ENCODE measurements at places on chromosomes 5 and 9. TPM values are rescaled to one million over a fixed set of nuclear protein-coding genes. Genes with fewer than 3 reads are reported as not detected.

RORB gene
- 0.33 TPM for polyA plus RNA-seq

DNA sequence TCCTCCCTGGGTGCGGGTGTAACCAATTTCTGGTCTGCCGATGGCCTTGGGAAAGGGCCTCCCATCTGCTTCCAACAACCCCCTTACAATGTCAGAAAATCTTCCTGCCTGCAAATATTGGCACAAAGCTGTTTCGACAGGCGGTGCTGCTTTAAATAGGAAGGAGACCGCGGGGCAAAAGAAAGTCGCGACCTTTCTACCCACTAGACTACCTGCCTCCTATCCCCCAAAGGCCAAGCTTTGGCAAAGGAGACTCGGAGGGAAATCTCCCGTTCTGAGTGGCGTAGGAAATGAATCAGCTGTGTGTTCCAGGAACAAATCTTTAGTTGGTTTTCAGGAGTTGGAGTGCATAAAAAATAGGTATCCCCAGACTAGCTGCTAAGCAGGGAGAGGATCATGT lies 36.8 kb upstream of the NFIB start:
- H3K27me3 ChIP-seq, result peaks cover 26% of the 10 kb centered on the region
- peak overlapping the region; percentile 74 for H3K27ac ChIP-seq
- H3K4me1 ChIP-seq, result peaks cover 36% of the 10 kb centered on the region
- no peaks in the 10 kb centered on the region for H3K36me3 ChIP-seq

PCDHA8 gene
- polyA plus RNA-seq, result 0.13 TPM

GRCh38 chr9:90069085-90069484 lies 464.3 kb downstream of the GADD45G start:
- DNase-seq, result no peak
- H3K27ac ChIP-seq, result no peak overlapping the region
- H3K36me3 ChIP-seq, result no peaks in the 10 kb centered on the region
- H3K27me3 ChIP-seq, result no peaks in the 10 kb centered on the region
- H3K4me3 ChIP-seq, result no peak overlapping the region

ADAMTSL2 gene
- polyA plus RNA-seq, result 8.0 TPM

DNA sequence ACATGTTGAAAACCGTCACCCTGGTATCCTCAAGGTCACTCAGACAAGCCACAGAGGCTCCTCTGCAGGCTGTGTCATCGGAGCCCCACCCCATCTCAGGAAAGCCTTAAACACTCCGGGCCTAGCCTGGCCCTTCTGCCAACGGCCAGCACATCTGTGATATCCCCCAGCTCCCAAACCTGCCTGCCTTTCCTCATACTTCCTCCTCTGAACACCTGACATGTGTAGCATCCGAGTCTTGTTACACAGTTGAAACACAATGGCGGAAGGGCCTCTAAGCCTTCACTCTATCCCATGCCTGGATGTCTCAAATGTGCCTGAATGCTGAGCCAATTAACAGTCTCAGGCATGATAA lies 32.9 kb upstream of the TGFBR1 start:
- no peaks in the 10 kb centered on the region for H3K27me3 ChIP-seq
- H3K4me1 ChIP-seq, result no peaks in the 10 kb centered on the region
- DNase-seq, result no peak
- H3K27ac ChIP-seq, result peak overlapping the region; percentile 43

- H3K36me3 ChIP-seq, result no peaks in the 10 kb centered on the region
- no peak overlapping the region for H3K4me3 ChIP-seq
- no peaks in the 10 kb centered on the region for H3K4me1 ChIP-seq
- H3K27ac ChIP-seq, result no peak overlapping the region
- no peak for DNase-seq
Measured at GRCh38 chr9:91778031-91778430, 172.0 kb downstream of the ROR2 start.

GRCh38 chr9:81984928-81985327 lies 3.6 kb upstream of the SPATA31D1 start:
- no peak overlapping the region for H3K27ac ChIP-seq
- no peaks in the 10 kb centered on the region for H3K27me3 ChIP-seq
- H3K36me3 ChIP-seq, result no peaks in the 10 kb centered on the region
- DNase-seq, result no peak
- H3K4me3 ChIP-seq, result no peak overlapping the region
- H3K4me1 ChIP-seq, result no peaks in the 10 kb centered on the region

DNA sequence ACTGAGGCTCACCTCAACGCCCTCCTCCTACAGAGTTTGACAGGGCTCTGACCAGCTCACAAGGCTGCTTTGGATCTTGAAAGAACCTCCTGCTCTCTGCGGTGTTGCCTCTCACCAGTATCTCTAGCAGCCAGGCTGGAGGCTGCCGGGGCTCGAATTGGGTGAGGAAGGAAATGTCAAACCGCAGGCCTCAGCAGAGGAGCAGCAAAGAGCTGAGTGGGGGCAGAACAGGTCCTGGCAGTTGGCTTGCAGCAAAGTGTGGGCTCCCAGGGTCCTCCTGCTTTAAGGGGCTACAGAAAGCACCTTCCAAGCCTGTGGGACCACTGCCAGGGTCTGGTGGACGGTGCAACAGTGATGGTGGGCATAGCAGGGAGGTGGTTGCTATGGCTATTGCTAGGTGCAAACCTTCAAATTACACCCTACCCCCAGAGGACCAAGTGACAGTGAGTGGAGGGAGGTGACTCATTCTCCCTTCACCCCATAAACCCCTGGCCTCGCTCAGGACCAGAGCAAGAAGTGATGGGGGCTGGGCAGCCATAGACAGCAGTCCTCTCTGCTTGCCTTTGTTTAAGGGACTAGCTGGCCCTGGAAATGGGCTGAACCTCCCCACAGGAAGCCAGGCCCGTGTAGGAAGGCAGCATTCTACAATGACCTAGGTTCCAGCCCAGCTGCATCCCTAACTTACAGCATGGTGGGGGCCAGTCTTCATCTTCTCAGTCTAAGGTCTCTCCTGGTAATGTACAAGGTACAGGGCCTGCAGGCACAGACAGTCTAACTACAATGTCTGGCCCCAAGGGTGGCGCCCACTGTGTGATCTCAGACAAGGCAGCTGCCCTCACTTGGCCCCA lies 18.7 kb downstream of the LCP2 start:
- H3K4me1 ChIP-seq, result peaks cover 8% of the 10 kb centered on the region
- H3K27ac ChIP-seq, result no peak overlapping the region
- H3K4me3 ChIP-seq, result peak overlapping the region; percentile 8
- no peaks in the 10 kb centered on the region for H3K27me3 ChIP-seq
- DNase-seq, result no peak
- H3K36me3 ChIP-seq, result peaks cover 58% of the 10 kb centered on the region

LCN10 gene
- polyA plus RNA-seq, result 0.44 TPM

DNA sequence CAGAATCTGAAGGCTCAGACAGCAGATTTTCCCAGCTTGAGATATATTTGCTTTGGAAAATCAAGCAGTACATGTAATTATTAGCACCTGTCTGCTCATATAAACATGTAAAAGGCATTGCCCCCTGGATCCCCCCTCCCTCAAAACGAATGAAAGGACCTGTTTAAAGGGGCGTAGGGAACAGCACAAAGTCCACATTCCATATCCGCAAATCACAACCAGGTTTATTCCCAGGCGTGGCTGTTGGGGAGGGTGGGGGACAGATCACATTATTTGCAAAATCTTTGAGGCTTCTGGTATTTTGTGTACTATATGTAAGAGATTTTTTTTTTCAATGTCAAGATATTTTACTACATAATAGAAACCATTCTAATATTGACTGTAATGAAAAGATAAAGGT lies 8.7 kb upstream of the MRPS2 start:
- no peaks in the 10 kb centered on the region for H3K4me1 ChIP-seq
- H3K27ac ChIP-seq, result no peak overlapping the region
- H3K27me3 ChIP-seq, result no peaks in the 10 kb centered on the region
- H3K36me3 ChIP-seq, result no peaks in the 10 kb centered on the region

DNA sequence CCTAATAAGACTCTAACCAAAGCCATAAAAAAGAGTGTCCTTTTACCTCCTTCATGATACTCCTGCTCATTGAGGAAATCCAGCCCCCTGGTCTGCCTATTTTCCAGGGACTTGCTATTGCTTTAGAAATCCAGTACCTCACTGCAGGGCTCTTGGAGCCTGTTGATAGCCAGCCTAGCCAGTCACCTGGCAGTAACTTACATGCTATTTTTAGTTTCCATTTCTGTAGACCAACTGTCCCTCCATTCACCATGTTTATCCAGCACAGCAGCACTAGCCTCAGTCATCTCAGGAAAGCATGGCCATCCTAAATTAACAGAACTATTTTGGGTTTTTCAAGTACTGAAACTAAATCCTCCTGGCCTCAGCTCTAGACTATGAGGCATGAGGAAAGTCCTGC lies 91.5 kb upstream of the PHF24 start:
- no peak for DNase-seq
- no peak overlapping the region for H3K4me3 ChIP-seq
- no peak overlapping the region for H3K27ac ChIP-seq
- no peaks in the 10 kb centered on the region for H3K36me3 ChIP-seq

- no peak overlapping the region for H3K27ac ChIP-seq
- H3K4me1 ChIP-seq, result no peaks in the 10 kb centered on the region
- H3K36me3 ChIP-seq, result no peaks in the 10 kb centered on the region
Measured at GRCh38 chr5:174195517-174195916, 150.0 kb downstream of the NSG2 start.

DNA sequence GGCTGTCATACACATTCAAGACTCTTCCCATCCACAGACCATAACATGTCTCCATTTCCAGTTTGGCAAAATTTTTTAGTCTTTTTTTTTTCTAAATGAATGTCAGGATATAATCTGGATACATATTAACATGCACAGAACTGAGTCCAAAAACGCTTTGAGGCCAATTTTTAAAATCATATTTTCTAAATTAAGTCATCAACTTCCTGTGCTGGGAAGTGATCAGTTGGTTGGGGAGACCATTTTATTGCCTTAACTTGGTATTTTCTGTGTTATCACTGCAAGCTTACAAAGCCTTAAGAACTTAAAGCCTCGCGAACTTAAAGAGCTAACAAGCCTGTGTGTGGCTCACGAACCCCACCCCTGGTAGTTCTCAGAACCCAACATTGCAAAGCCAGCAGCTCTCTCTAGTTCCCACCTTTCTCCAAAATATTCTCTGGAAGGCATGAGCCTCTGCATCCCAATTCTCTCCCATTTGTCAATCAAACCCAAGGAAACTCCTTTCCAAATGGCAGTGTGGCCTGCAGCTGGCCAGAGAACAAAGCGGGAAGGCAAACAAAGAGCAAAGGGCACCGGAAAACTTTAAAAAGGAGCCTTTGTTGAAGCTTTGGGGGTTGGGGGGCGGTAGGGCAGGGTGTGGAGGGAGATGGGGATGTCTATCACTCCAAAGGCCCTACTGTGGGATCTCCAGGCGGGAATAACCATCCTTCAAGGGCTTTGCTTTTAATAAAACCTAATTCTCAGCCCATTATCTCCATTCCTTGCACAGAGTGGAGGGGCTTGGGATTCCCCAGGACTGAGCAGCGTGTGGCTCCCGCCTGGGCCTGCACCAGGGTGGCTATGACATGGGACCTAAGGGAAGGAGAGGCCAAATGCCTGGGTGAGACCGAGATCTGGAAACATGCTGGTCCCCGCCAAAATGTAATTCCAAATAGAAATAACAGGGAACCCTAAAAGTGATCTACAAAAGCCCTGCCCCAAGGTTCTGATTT lies 65.0 kb downstream of the ROR2 start:
- no peaks in the 10 kb centered on the region for H3K36me3 ChIP-seq
- DNase-seq, result no peak
- H3K4me3 ChIP-seq, result no peak overlapping the region
- H3K27ac ChIP-seq, result peak overlapping the region; percentile 25

GRCh38 chr5:176610435-176610773 lies 448 bp upstream of the GPRIN1 start:
- H3K36me3 ChIP-seq, result no peaks in the 10 kb centered on the region
- peaks cover 67% of the 10 kb centered on the region for H3K27me3 ChIP-seq
- no peak overlapping the region for H3K27ac ChIP-seq
- peaks cover 19% of the 10 kb centered on the region for H3K4me1 ChIP-seq

PRRX2 gene
- polyA plus RNA-seq, result 0.89 TPM

- no peaks in the 10 kb centered on the region for H3K27me3 ChIP-seq
- no peak for DNase-seq
- H3K36me3 ChIP-seq, result no peaks in the 10 kb centered on the region
- H3K27ac ChIP-seq, result no peak overlapping the region
- no peak overlapping the region for H3K4me3 ChIP-seq
Measured at GRCh38 chr9:116437411-116438370, 249.4 kb upstream of the TRIM32 start.

DNA sequence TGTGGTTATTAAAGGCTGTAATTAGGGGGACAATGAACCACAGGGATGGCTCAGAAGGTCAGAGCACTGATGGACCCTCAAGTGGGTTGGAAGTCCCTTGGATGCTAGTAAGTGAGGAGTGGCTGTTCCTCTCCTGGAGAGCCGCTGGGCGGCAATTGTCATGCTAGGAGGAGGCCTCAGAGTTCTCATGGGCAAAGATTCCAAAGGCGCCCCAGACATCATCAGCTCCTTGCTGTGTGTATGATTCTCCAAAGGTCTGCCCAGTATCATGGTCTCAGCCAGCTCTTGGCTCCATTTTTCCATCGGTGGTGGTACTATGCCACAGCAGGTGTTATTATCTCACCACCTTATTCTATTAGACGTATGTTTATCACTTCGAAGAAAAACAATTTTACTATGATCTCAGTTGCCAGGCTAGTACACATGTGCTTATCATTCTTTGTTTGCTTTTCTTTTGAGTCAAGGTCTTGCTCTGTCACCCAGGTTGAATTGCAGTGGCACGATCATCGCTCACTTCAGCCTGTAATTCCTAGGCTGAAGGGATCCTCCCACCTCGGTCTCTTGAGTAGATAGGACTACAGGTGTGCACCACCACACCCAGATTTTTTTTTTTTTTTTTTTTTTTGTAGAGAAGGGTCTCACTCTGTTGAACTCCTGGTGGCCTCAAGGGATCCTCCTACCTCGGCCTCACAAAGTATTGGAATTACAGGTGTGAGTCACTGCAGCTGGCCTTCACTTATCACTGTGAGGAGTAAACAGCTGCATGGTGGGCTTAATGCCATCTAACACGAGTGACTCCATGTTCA lies 46.8 kb downstream of the EXOSC2 start:
- no peak for DNase-seq
- H3K36me3 ChIP-seq, result no peaks in the 10 kb centered on the region
- no peak overlapping the region for H3K4me3 ChIP-seq
- no peaks in the 10 kb centered on the region for H3K4me1 ChIP-seq
- H3K27ac ChIP-seq, result no peak overlapping the region

DNA sequence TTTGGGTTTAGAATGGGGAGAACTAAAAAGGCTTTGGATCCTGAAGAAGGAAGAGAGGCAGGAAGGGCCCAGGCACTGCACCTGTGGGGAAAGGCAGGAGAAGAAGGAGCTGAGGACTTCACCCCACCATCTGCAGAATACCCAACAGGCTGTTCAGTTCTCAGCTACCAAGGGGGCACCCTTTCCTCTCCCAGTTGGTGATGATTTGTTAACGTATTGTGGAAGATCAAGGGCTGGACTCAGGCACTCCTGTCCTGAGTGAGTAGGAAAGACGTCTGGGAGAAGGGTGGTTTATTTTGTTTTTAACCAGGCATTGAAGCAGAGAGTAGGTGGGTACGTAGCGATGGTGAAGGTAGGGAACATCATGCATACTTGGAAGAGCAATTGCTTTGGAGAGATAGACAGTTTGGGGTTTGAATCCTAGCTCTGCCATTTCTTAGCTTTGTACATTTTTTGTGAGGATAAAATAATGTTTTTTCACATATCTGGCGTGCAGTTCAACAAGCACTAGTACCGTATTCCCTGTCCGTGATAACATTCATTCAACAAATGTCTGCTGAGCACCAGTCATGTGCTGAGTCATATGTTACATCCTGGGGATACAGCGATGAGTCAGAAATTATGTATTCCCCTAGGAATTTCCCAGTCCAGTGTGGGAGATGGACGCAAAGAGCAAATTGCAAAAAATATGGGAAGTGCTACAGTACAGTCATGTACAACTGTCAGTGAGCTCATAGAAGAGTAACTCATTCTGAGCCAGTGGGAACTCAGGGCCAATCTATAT lies 2.1 kb downstream of the MSANTD3 start:
- no peaks in the 10 kb centered on the region for H3K36me3 ChIP-seq
- no peaks in the 10 kb centered on the region for H3K27me3 ChIP-seq
- DNase-seq, result no peak
- peaks cover 40% of the 10 kb centered on the region for H3K4me1 ChIP-seq

HAVCR2 gene
- polyA plus RNA-seq, result 2.2 TPM

All from left lung (tissue), 14 donors.